Renal cortex interstitium (tissue), 15 donors: ENCODE measurements at places on chromosomes 12 and 14.

GRCh38 chr12:132474237-132474741 lies 15.7 kb upstream of the FBRSL1 start:
- no peak for DNase-seq

- no peak for DNase-seq
Observed at GRCh38 chr12:130826151-130826801, 12.8 kb downstream of the STX2 start.

DNA sequence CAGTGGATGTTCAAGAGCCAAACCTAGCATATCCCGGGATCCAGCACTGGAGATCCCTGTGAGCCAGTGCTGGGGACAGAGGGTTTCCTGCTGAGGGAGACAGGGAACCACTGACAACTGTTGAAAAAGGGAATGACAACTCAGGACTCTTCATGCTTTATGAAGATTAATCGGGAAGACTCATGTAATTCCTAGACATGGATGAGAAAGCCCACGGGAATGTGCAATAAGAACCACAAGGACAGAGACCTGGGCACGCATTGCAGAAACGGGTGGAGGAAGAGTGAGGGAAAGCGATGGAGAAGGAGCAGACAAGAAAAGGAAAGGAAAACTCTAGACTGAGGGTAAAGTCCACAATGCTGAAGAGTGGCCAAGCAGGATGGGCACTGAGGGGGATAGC lies 296.0 kb downstream of the PCNX1 start:
- no peak for DNase-seq

GRCh38 chr14:61511558-61511948 lies 183.8 kb upstream of the HIF1A start:
- DNase-seq: no peak

DNA sequence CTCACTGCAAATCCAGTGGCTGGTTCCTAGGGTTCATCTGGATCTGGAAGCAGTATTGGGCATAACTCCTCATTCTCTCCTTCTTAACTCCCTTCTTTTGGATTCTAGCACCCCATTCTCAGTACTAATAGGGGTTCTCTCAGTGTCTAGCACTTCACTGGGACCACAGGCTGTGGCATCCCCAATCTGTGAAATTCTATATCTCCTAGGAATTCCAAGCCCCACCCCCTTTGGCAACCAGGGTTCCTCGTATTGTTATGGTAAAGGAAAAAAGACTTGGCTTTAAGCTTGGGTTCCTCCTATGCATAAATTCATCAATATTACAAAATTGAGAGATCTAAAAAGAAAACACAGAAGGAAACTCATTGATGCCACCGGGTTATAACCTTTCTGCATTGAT lies 45.0 kb upstream of the FBXO21 start:
- DNase-seq: no peak

GRCh38 chr12:117100251-117100650 lies 1.0 kb upstream of the TESC start:
- DNase-seq: no peak

GRCh38 chr12:73414926-73415325 lies 1122.7 kb upstream of the ATXN7L3B start:
- no peak for DNase-seq

- no peak for DNase-seq
Observed at GRCh38 chr14:68164711-68165113, 345.1 kb downstream of the RAD51B start.
